ENCODE measurements at places on chromosomes 3 and 15. TPM values are rescaled to one million over a fixed set of nuclear protein-coding genes. Genes with fewer than 3 reads are reported as not detected.
A peak's percentile ranks its signal among the peaks of the same experiment; 100 is the strongest.

DNA sequence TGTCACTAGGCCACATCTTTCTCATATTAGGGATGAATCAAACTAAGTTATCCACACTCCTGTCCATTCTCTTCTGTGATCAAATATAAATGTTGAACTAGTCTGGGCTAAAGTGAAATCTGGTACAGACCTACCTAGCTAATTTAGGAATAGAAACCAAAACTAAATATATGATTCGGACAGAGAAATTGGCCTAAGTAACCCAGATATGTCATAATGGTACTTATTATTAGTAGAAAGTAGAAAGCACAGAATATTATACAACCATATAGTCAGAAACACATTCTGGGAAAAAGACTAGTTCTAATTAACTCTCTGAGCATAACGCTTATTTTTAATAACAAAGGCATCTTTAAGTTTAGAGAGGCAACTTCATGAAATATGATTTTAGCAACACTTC, 389.0 kb downstream of the LSAMP start:
- DNase-seq, result no peak

DNA sequence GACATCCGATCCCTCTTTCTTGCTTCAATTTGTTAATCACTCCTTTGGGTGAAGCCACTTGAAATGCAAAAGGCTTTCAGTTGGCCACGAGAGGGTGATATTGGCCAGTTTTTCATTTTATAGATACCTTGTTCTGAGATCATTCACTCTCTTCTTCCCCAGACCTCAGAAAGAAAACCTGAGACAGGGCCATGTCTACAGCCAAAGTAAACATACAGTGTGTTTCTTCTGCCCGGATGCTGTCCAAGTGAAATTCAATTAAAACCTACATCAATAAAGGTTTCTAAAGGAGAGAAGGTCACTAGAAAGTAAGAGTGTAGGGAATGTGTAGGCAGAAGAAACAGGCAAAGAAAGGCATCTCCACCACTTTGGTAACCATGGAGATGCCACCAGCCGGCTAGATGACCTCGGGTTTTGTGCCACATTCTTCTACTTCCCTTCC, 39.5 kb upstream of the FMN1 start:
- DNase-seq, result peak; percentile 58

DNA sequence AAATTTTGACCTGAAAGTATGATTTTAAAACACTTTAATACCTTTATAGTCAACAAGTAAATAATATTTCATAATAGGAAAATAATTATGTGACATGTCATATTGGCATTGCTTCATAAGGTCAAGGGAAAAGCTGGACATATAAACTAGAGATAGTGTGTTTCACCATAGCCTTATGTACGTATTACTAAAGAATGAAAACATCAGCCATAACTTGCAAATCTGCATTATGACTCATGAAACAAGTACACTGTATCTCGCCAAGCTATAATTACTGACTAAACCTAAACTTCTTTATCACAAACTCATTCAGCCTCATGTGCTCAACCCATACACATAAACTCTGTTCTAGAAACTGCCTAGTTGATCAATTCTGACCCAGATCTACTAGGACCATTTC, 950.1 kb downstream of the FHIT start:
- peak; percentile 81 for DNase-seq

Gene MFGE8
- 217 TPM for total RNA-seq

GRCh38 chr15:74817370-74817737, 4.7 kb downstream of the LMAN1L start:
- no peak for DNase-seq

GRCh38 chr3:125624341-125624740, 29.0 kb upstream of the OSBPL11 start:
- peak; percentile 62 for DNase-seq

GRCh38 chr3:25214034-25214433, 214.0 kb upstream of the RARB start:
- DNase-seq, result no peak

Gene TMF1
- total RNA-seq, result 50.9 TPM

Gene RETNLB
- not detected for total RNA-seq

Gene GDPGP1
- 9.6 TPM for total RNA-seq

DNA sequence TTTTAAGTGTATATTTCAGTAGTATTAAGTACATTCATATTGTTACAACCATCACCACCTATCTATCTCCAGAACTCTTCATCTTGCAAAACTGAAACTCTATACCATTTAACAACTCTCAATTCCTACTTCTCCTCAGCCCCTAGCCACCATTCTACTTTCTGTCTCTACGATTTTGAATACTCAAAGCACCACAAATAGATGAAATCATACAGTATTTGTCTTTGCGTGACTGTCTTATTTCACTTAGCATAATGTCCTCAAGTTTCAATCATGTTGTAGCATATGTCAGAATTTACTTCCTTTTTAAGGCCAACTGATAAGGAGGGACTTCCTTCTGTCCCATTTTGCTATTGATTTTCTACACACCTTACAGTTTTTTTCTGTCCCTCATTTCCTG, 593.3 kb downstream of the FHIT start:
- DNase-seq, result no peak

- DNase-seq, result no peak
Measured at GRCh38 chr15:101248274-101248673, 3.6 kb downstream of the CHSY1 start.

GRCh38 chr3:119245778-119246177, 5.1 kb upstream of the B4GALT4 start:
- no peak for DNase-seq

Gene LTF
- not detected for total RNA-seq

Gene CHRNA7
- total RNA-seq, result 0.18 TPM

DNA sequence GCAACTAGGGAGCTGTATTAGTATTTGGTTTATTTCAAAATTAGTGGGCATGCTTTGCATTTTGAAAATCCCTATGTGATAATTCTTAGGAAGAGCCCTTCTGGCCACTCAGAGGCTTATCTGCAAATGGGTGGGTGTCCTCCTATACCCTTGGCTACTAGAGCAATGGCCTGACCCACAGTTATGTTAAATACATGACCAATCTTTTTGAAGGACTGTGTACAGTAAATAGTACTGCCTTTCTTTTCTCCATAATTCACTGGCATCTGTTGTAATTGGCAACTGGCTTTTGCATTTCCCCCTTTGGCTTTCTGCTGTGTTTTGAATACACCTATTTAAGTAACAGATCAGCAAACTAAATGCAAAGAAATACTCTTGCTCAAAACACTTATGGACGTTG, 175.4 kb downstream of the ANXA2 start:
- DNase-seq, result no peak

- DNase-seq, result no peak
Measured at GRCh38 chr3:4820296-4821121, 158.7 kb upstream of the BHLHE40 start.

DNA sequence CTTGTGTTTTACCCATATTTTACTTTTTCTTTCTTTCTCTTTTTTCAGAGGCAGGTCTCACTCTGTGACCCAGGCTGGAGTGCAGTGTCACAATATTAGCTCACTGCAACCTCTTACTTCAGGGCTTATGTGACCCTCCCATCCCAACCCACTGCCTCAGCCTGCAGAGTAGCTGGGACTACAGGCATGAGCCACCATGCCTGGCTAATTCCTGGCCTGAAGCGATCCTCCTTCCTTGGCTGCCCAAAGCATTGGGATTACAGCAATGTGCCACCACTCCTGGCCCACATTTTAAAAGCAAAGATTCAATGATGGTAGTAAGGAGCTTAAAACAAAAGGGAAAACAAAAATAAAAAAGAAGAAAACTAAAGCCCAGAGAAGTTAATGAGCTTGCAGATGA, 11.1 kb upstream of the CDV3 start:
- no peak for DNase-seq

DNA sequence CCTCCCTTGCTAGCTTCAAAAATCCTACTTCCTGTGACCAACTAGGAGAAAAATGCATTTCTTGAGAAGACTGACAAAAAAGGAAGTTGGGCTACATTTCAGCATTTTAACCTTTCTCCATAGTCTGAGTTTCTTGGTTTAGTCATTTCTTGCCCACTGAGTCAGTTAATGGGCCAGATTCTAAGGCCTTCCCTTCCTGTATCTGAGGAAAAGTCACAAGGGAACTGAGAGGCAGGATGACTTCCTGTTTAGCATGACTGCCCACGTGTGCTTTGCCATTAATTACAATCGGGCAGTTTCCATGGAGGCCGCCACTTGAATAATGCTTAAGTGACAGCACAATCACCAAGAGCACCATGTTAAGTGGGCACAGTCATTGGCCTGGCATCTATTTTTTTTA, 794.4 kb upstream of the LMCD1 start:
- DNase-seq, result no peak

Gene GNAT1
- not detected for total RNA-seq

Gene HIGD2B
- total RNA-seq, result not detected

DNA sequence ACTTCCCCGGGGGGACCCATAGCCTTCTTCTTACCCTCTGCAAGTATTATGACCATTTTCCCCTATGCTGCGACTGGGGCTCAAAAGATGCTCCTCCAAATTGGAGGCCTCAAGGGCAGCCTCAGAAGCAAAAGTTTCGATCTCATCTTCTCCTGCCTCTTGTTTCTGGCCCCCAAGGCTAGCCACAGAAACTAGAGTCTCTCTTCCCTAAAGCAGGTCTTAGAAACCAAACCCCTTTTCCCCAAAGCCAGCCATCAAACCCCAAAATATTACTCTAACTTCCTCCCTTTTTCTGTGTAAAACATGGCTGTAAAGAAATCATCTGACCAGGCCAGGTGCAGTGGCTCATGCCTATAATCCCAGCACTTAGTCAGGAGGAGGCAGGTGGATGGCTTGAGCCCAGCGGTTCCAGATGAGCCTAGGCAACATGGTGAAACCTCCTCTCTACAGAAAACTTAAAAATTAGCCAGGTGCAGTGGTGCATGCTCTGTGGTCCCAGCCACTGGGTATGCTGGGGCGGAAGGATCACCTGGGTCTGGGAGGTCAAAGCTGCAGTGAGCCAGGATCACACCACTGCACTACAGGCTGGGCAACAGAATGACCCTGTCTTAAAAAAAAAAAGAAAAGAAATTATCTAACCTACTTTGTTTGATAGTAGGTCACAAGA, 36.7 kb upstream of the MFGE8 start:
- no peak for DNase-seq

Gene ARPP21
- 0.90 TPM for total RNA-seq

GRCh38 chr3:180265551-180265950, 228.8 kb upstream of the PEX5L start:
- peak; percentile 91 for DNase-seq

- no peak for DNase-seq
Measured at GRCh38 chr3:102605153-102605552, 170.3 kb downstream of the ZPLD1 start.

Gene MEX3B
- 3.5 TPM for total RNA-seq

- DNase-seq, result no peak
Measured at GRCh38 chr15:96629511-96629910, 299.0 kb downstream of the NR2F2 start.

- DNase-seq, result peak; percentile 94
Measured at GRCh38 chr3:171770689-171771620, 39.3 kb downstream of the PLD1 start.

DNA sequence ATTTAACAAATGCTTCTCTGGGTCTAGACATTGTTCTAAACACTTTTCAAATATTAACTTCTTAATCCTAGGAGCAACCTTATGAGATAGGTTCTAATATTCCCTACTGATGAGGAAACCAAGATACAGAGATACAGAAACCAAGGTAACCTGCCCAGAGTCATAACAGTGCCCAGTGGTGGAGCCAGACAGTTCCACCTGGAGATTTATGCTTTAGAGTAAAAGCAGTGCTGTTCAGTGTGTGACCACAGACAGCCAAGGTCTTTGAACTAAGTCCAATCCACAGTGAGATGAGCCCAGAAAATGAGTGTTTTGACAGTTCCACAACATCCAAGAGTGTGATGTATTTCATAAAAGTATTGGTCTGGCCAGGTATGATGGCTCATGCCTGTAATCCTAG, 105.2 kb upstream of the UMPS start:
- no peak for DNase-seq

GRCh38 chr3:39651993-39652739, 157.2 kb upstream of the MYRIP start:
- no peak for DNase-seq

DNA sequence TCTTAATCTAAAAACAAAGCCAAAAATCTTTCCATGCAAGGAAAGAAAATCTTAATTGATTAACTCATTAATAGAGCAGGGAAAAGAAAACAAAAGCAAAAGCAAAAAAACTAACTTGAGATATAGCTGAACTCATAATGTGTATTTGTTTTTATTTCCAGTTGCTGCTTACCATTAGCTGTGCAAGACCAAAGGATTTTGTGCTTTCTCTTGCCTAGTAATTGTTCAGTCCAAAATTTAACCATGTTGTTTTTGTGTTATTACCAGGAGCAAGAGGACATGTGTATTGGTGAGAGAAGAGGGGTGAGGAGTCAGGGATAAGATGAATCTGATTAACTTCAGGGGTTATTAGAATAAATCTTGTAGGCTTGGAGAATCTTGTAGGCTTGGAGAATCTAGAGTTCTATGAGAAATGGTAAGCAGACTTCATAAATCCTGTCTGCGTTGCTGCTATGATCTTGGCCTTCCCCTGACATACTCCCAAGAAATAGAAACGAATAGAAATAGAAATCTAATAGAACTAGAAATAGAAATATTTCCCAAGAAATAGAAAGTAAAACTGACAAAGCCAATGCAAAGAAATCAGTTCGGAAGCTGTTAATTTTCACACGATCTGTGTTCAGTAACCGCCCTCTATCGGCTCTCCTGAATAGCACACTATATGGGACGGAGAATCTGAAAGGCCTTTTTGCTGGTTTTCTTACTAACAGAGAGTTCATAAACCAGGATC, 72.6 kb upstream of the TNFSF10 start:
- peak; percentile 85 for DNase-seq

DNA sequence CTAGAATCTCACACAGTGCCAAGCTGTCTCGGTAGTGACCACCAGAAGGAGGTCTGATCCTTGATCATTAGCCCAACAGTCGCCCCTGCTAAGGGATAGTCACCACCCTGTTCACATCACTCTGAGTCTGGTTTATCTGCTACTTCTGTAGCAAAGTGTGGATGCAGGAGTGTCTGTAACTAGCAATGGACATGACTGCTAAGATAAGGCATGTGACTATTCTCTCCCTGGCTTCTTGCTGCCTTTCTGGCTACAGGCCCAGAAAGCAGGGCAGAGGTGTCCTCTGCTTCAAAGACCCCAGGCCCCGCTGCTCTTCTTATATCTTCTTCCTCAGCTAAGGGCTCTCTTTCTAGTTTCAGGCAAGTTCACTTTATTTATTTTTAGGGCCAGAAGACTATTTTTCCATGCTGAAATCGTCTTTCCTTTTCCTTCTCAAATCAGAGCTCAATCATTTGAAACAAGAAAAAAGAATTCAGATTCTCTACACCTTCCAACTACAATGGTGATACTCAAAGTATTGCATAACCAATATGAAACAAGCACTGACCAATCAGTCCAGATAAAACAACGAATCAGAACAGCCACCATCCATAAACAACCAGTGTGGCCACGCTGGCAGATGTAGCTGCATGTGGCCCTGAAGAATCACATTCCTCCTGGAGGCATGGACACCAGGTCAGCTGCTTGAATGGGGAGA, 8.0 kb upstream of the KNG1 start:
- no peak for DNase-seq

Gene ROPN1
- not detected for total RNA-seq

Gene TNFSF10
- 5.0 TPM for total RNA-seq

Gene RTP1
- total RNA-seq, result not detected

Gene GOLGA6L10
- total RNA-seq, result 0.49 TPM
